ENCODE measurements at places on chromosomes 16 and 17. TPM values are rescaled to one million over a fixed set of nuclear protein-coding genes. Genes with fewer than 3 reads are reported as not detected.
A peak's percentile ranks its signal among the peaks of the same experiment; 100 is the strongest.

The PSMD12 gene
- 33.1 TPM for polyA plus RNA-seq

GRCh38 chr16:13873835-13874438, 46.0 kb upstream of the ERCC4 start:
- DNase-seq = no peak

GRCh38 chr16:24988593-24989338, 26.4 kb downstream of the ARHGAP17 start:
- peak; percentile 73 for DNase-seq

DNA sequence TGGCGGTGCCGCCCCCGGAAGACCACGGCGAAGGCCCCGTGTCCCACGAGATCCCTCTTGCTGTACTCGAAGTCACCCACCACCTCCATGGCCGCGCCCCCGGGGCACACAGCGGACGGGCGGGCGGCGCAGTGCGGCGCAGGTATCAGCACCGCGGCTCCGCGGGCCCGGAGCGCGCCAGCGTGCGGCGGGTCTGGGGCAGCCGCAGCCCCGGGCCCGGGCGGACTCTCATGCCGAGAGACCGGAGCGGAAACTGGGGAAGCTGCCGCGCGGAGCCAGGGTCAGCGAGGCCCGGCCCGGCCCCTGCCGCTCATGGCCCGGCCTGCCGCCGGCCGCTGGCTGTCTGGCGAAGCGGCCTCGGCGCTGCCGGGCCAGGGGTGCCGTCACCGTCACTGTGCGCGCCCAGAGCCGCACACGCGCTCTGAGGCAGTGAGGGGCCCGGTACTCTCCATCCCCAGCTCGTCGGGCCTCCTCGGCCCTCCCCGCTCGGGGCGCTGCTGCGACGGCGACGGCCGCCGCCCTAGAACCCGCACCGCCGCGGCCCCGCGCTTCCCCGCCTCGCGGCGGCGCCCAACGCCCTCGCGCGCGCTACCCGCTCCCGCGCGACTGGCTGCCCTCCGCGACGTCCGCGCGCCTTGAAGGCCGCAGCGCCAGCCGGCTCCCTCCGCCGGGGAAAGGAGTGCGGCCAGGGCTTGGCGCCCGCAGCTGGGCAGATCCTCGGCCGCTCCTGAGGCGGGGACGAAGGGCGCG, at the start of gene ULK2:
Gene ULK2 (minus strand): TSS at position 608 of the 750 bp plus-strand sequence. CDS start 519 bp downstream, at position 89.
- DNase-seq = no peak

DNA sequence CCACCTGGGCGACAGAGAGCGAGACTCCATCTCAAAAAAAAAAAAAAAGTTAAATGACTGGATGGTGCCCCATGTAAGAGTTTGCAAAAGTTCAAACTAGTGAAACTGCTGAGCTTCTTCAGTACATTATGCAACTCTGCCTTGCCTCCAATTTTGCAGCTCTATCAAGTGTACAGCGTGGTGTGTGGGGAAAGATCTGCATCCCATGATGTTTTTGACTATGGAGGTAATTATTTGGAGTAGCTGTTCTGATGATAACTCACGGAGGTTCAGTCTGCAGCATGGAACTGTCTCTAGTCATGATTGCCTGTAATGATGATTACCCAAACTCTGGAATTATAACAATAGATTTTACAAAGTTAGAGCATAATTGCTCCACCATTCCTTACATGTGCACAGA, 149.6 kb downstream of the PITPNC1 start:
- no peak for DNase-seq

GRCh38 chr16:76879420-76879819, 311.6 kb upstream of the MON1B start:
- no peak for DNase-seq

- DNase-seq = no peak
Measured at GRCh38 chr17:49114703-49115102, 17.9 kb upstream of the B4GALNT2 start.

The SLC5A10 gene
- 0.16 TPM for polyA plus RNA-seq

DNA sequence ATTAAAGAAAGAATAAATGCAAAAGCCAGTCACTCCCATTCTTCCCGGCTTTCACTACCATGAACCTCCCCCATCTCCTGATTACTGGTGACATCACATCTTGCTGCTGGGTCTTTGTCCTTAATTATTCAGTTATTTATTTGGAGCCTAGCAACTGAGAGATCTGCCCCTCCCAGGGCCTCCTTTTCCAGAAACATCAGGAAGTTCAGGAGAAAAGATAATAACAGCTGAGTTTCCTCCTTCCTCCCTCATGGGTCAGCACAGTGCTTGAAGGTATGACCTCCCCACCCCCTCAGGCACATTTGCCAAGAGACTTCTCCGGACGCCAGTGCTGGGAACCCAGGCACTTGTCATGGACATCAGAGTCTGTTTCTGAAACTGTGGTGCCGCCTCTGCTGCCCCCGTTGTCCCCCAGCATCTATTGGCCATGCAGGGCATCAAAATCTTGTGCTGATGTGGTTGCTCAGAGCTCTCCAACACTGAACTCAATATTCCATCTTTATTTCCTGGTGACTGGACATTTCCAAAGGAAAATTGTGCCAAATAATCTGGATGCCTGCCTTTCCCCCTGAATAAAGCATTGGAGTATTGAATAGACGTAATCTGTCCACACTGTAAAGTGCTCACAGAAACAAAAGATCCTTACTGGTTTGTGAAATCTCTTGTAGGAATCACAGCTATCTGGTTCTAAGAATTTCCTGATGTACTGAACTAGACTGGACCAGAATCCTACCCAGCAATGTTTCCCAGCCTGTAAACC, 71.8 kb downstream of the ZNF18 start:
- no peak for DNase-seq

DNA sequence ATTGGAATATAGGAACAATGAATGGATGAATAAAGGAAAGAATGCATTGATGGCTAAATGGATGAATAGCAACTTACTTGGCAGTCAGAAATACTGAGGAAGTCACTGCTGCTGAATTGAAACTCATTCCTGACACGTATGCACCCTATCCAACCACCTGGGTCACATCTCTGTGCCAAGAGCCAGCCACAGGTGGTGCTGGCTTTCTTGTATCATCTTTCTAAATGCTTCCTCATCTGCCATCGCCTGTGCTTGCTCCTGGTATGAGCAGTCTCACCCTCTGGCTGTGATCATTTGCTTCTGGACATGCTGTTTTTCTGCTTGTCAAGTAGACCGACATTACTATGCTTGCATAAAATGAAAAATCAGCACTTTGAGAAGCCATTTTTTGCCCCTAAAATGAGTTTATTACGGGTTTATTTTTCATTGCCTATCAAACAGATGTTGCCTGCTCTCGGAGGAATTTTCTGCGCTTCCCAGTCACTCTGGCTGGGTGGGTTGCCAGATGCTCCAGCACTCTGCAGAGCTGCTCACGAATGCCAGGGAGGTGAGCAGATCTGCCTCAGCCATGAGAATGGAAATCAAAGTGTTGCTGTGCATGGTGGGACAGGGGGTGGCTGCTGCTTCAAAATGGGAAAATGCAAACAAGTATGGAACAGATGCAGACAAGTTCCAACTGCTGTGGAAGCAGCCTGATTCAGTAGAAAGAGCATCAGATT, 1349.6 kb upstream of the CDH8 start:
- DNase-seq = no peak

DNA sequence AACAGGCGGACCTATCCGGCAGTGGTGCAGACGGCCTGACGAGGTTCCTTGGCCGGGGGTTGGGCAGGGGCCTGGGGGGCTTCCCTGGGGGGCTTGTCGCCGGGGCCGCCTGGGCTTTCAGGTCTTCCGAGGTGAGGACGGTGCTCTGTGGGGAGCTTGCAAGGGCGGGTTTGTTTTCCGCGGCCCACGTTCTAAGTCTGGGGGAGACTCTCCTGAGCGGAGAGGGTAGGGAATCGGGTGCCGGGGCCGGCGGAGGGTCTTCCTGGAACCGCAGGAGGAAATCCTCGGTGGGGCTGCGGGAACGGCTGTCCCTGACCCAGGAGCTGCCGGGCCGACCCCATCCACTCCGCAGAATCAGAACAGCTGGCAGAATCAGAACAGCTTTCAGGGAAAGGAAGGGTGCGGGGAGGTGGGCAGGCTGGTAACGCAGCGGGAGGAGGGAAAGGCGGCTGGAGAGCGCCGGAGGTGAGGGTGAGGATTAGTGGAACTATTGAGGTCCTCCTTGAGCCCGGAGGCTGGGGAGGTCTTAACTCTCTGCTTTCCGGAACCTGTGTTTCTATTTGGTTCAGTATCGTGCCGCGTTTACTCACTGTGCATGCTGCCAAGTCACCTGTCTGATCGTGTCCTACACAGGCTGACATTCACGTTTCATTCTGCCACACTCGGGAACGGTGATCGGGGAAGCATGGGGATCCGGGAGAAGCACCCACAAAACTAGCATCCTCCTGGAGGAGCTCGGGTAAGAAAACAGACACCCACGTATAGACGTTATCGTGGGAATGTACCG, 28.9 kb downstream of the CPSF4L start:
- DNase-seq = no peak
